ENCODE measurements at places on chromosomes 12 and 14.

- DNase-seq = no peak
Observed at GRCh38 chr12:130051900-130052299, 110.4 kb upstream of the FZD10 start.

DNA sequence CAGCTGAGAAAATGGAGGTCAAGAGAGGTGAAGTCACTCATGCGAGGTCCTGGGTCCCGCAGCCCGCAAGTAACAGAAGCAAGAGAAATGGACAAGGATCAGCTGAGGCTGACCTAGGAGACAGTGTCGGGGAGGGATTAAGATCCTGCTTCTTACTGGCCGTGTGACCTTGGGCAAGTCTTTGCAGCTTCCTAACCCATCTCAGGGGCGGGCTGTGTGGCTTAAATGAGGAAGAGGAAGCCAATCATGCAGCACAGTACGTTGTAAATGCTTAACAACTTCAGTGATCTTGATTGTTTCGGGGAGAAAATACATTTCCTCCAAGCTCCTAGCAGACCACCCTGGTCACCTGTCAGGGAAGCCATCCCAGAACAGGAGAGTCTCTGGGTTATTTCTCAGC lies 7.1 kb upstream of the PGF start:
- no peak for DNase-seq

- DNase-seq = no peak
Observed at GRCh38 chr14:104694991-104695659, 5.7 kb downstream of the INF2 start.

- no peak for DNase-seq
Observed at GRCh38 chr12:75862692-75863471, 168.7 kb downstream of the PHLDA1 start.

- no peak for DNase-seq
Observed at GRCh38 chr12:96501133-96501761, 11.9 kb downstream of the CFAP54 start.

GRCh38 chr12:118068445-118068844 lies 7.5 kb upstream of the WSB2 start:
- DNase-seq = no peak

DNA sequence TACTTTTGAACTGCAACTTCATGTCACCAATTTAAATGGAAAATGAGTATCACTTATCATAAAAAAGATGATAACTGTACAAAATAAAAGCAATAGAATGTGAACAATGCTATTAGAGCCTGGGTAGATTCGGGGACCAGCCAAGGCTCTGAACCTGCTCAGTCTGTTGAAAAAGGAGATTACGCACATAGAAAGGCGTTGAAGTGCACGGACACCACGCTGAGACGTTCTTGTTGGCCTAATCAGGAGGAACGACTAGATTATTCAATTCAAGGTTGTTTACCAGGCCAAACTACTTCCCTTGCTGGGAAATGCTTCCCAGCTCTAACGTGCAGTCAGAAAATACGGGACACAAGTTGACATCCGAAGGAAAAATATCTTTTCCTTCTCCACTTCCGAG lies 23.5 kb upstream of the BDKRB1 start:
- DNase-seq = no peak

DNA sequence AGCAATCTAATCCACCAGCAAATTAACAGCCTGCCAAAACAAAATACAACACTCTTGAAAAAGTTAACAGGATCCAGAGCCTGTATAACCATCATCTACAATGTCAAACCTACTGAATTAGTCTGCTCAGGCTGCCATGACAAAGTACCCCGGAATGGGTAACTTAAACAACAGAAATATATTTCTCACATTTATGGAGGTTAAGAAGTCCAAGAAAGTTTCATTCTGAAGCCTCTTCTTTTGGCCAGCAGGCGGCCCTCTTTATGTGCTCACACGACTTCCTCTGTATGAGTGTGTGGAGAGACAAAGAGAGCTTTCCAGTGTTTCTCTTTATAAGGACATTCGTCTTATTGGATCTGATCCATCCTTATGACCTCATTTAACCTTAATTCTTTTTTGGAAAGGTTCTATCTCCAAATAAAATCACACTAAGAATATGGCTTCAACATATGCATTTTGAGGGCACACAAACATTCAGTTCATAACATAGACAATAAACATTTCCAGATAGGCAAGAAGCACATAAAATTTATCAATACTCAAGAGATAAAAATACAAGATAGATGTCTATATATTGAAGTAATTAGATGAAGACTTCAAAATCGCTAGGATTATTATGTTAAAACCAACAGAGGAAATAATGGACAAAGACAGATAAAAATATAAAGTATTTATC lies 5.9 kb upstream of the RERG start:
- peak; percentile 43 for DNase-seq

- DNase-seq = no peak
Observed at GRCh38 chr14:21248739-21249411, 20.4 kb downstream of the HNRNPC start.

- DNase-seq = no peak
Observed at GRCh38 chr14:22210906-22211305, 378.1 kb downstream of the DAD1 start.

GRCh38 chr14:105116451-105117256 lies 51.4 kb upstream of the GPR132 start:
- DNase-seq = no peak

DNA sequence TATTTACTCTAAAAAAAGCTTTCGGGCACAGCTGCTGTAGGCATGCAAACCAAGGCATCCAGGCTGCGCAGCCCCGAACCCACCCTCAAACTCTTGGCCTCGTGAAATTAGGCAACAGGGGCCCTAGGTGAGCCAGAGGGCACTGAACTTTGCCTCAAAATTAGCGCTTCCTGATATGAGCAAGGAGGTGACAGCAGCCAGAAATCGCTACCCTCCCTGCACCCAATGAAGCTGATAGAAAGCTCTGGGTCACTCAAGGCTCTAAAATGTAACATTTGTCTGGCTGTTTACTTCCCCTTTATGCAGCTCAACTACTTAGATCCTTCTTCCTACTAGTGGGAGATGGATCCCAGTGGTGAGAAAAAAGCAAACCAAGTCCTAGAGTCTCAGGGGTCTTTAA lies 61.8 kb downstream of the PITPNM2 start:
- DNase-seq = no peak

DNA sequence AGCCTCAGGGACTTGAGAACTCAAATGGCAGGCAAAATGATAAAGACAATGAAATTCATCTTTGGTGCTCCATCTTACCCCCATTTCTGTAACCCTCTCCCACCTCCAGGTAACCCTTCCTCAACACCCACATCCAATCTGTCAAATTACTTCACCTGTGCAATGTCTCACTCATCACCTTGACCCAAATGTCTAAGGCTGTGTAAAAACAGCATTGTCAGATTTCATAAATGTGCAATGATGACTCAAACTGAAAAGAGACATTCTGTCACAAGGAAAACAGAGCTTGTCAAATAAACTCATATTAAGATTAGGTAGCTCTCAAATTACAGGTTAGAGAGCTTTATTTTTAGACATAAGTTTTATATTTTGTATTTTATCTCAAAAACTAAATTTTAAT lies 19.9 kb upstream of the COCH start:
- DNase-seq = no peak

DNA sequence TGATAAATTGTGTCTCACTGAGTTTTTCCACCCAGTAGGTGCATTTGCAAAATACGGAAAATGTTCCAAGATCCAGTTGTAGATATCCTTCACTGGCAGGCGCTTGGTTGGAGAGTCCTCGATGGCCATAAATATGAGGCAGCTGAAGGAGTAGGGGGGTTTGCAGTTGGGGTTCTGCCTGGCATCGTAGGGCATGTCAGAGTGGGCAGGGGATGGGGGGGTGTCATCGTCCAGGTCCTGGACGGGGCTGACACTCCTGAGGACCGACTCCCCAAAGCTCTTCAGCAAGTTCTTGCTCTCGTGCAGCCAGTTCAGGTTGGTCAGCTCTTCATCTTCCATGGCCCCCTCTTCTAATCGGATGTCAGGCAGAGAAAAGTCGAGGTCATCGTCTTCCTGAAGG lies 5.1 kb downstream of the FOXN3 start:
- DNase-seq = no peak

DNA sequence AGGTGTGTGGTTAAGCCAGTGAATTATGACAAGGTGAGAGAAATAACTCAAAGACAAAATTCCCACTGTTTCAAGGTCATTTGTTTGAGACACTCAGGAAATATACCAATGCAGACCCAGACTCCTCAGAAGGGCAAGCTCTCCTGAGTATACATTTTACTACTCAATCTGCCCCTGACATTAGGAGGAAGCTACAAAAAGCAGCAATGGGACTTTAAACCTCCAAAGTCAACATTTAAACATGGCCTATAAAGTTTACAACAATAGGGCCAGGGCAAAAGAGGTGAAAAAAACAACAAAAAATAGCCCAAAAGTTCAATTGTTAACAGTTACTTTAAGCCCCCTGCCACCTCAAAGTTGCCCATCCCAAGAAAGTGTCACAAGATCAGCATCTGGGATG lies 19.5 kb upstream of the PEX5 start:
- no peak for DNase-seq

DNA sequence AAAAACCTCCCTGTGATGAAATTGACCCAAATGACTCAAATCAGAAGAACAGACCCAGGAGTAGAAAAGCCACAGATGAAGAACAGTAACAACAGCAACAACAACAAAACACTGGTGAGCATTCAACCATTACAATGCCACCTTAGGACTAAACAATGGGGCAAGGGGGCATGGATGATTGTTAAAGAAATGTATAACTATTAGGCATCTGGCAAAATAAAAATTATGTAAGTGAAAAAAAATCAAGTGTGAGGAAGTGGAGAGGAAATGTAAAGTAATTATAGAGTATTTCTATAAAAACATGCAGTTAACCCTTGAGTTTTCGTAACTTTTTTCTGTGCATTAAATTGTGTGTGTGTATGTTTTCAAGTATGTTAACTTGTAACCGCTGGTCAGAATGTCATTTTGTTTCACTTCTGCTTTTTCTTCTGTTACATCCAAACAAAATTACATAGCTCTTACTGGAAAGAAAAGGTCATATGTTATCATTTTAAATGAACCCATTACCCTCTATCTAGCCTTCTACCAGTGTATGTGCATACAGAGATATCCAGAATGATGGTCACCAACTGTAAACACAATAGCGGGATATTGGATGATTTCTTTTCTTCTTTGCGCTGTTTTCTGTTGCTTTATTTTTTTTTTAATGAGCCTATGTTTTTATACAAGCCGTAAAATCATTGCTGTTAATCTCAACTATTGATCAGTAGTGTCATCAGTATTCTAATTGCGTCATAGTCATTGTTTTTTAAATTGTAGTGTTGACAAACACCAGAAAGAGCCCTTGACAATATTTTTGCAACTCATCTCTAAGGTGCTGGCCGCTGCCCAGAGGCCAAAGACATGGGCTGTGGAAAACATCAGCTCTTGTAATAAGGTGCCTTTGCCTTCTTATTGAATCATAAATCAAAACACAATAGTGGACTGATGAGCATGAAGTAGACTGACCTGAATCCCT lies 170.6 kb downstream of the CRADD start:
- no peak for DNase-seq

DNA sequence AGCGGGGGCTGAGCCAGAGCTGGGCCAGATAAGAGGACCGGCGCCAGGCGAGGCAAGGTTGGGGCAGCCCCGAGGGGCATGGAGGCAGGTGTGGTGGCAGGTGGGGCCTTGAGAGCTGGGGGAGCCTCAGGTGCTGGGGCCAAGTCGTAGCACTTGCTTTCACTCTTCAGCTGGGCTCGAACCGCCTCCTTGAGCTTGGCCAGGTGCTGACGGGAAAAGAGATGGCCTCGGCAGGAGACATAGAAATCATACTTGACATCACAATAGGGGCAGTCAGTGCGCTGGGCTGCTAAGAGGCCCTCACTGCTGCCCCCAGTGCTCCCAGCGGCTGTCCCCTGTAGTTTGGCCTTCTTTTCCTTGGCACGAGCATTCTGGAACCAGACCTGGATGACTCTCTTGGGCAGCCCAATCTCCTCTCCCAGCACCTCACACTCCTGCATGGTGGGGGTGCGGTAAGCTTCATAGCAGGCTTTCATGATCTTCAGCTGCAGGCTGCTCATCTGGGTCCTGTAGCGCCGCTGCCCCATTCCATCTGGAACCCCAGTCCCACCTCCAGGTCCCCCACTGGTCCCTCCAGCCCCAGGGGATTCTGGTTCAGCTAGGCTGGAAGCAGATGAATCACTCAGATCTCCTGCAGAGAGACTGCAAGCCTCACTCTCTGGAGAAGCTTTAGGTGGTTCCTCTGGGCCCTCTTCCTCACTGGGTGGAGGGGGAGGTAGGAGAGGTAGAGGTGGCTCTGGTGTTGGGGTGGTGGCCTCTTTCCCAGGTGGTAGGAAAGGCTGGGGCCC lies 28.1 kb downstream of the ZFHX2 start:
- no peak for DNase-seq

GRCh38 chr14:87076146-87076545 lies 916.8 kb downstream of the GALC start:
- no peak for DNase-seq

GRCh38 chr12:49838973-49839633 lies 3.8 kb downstream of the BCDIN3D start:
- no peak for DNase-seq

GRCh38 chr12:124286414-124286813 lies 8.5 kb upstream of the RFLNA start:
- no peak for DNase-seq

GRCh38 chr12:77035226-77035625 lies 30.1 kb downstream of the E2F7 start:
- no peak for DNase-seq

GRCh38 chr12:116607039-116607438 lies 47.9 kb downstream of the MAP1LC3B2 start:
- DNase-seq = no peak

DNA sequence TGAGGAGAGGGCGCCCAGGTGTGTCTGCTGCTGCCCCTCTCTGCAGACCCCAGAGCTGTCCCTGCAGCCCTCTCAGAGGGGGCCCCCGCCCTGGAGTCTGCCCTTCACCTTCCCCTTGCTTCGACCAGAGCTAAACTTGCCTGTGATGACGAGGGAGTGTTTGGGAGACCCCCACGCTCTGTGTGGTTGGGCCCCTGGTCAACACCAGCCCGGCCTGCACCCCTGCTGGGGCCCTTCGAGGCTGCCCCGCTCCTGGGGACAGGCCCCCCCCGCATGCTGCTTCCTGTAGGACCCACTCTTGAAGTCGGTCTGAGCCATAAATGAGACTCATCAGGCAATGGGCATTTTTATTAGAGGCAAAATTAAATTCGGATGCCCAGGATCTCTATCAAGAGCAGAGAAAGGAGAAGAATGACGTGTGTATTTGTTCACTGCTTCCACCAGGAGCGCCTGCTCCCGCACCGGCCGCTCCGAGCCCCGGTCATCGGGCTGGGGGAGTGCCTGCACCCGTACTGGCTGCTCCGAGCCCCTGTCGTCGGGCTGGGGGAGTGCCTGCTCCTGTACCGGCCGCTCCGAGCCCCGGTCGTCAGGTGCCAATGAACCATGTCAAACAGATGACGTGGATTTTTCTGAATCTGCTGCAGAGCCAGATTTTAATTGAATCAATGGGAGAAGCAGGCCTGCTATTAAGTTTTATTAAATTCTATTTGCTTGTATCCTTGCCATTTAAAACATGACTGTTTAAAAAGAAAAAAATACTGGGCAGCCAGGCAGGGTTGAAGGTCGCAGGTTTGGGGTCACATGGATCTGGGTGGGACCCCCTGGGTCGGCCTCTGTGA lies 47.7 kb downstream of the NOC4L start:
- no peak for DNase-seq

GRCh38 chr12:49792976-49793580 lies 35.1 kb downstream of the NCKAP5L start:
- no peak for DNase-seq

- no peak for DNase-seq
Observed at GRCh38 chr12:122403831-122404230, 18.6 kb downstream of the CLIP1 start.

GRCh38 chr14:58772116-58772515 lies 134.4 kb downstream of the DACT1 start:
- no peak for DNase-seq
